ENCODE measurements at places on chromosomes 16 and 17. TPM values are rescaled to one million over a fixed set of nuclear protein-coding genes. Genes with fewer than 3 reads are reported as not detected.

Gene HEXIM2
- polyA plus RNA-seq: 12.8 TPM

Gene OMG
- 0.17 TPM for polyA plus RNA-seq

Gene ATP1B2
- 18.6 TPM for polyA plus RNA-seq

Gene STX8
- 66.9 TPM for polyA plus RNA-seq

Gene CD300A
- 1.8 TPM for polyA plus RNA-seq

Gene SLC43A2
- 37.8 TPM for polyA plus RNA-seq

GRCh38 chr16:75580-76501, 2.2 kb upstream of the MPG start:
- DNase-seq: no peak

GRCh38 chr16:57634171-57634570, 5.7 kb downstream of the ADGRG1 start:
- DNase-seq: no peak

DNA sequence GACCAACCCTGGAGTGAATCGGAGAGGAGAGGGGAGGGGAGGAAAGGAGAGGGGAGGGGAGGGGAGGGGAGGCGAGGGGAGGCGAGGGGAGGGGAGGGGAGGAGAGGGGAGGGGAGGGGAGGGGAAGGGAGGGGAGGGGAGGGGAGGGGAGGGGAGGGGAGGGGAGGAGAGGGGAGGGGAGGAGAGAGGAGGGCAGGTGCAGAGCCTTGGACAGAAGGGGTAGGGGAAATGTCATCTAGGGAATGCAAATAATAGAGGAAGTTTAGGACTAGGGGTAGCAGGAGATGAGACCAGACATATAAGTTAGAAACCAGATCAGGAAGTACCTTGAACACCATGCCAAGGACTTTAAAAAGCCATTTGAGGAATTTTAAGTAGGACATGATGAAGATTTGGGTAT, 119.8 kb downstream of the RBFOX3 start:
- DNase-seq: no peak

GRCh38 chr17:77254951-77255825, 114.4 kb downstream of the SEC14L1 start:
- no peak for DNase-seq

GRCh38 chr16:55257966-55258613, 65.9 kb upstream of the IRX6 start:
- DNase-seq: peak; percentile 54

- no peak for DNase-seq
Observed at GRCh38 chr16:14036889-14037288, 34.2 kb upstream of the MRTFB start.

GRCh38 chr17:74152591-74153455, 50.7 kb upstream of the RPL38 start:
- DNase-seq: no peak

GRCh38 chr17:60920107-60920506, 242.5 kb downstream of the BCAS3 start:
- no peak for DNase-seq

GRCh38 chr17:67493812-67494211, 116.7 kb downstream of the PITPNC1 start:
- no peak for DNase-seq

DNA sequence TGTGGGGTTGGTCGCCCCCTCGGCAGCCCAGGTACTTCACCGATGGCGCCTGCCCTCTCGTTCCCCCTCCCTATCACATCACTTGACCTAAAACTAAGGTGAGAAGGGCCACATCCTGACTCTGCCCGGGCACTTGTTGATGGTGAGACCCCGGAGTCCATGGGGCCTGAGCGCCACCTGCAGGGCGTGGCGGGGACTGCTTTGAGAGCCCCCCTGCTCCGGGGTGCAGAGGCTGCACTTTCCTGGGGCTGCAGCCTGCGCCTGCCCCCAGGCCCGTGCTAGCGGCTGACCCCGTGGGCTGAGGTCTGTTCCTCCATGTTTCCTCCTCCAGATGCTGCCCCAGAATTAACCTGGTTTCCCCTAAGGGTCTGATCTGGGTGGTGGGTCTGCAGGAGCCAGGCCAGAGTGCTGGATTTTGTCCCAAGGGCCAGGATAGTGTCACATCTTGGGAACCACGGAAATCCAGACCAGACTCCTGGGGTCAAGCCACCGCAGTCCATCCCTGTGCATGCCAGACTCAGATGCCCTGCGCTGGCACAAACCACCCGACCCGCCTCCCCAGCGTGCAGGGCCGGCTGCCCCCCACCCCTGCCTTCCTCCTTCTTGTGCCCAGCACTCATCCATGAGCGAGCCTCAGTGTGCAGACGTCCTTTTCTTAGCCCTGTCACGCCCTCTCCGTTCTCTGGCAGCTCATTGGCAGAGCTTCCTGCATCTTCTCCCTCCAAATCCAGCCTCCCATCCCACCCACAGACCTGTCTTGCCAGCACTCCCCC, 2.7 kb downstream of the NDUFAF8 start:
- no peak for DNase-seq

DNA sequence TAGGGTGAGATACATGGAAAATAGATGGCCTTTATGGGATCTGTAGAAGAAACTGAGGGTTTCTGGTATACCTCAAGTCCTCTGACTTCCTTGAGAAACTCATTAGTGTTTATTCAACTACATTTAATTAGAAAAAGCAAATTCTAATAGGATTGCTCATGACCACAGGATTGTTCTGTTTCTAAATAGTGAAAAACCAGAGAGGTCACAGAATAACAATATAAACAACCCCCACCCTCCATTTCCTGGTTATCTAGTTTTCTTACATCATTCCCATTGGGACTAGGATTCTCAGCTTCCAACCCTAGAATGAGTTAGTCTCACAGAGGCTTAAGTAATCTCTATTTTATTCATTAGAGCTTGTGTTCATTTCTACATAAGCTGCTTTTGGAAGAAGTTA, 30.0 kb downstream of the SF3B3 start:
- no peak for DNase-seq

GRCh38 chr17:82444284-82444893, 6.2 kb downstream of the CYBC1 start:
- no peak for DNase-seq

- no peak for DNase-seq
Observed at GRCh38 chr17:37844158-37844976, 79.8 kb upstream of the TBC1D3K start.

DNA sequence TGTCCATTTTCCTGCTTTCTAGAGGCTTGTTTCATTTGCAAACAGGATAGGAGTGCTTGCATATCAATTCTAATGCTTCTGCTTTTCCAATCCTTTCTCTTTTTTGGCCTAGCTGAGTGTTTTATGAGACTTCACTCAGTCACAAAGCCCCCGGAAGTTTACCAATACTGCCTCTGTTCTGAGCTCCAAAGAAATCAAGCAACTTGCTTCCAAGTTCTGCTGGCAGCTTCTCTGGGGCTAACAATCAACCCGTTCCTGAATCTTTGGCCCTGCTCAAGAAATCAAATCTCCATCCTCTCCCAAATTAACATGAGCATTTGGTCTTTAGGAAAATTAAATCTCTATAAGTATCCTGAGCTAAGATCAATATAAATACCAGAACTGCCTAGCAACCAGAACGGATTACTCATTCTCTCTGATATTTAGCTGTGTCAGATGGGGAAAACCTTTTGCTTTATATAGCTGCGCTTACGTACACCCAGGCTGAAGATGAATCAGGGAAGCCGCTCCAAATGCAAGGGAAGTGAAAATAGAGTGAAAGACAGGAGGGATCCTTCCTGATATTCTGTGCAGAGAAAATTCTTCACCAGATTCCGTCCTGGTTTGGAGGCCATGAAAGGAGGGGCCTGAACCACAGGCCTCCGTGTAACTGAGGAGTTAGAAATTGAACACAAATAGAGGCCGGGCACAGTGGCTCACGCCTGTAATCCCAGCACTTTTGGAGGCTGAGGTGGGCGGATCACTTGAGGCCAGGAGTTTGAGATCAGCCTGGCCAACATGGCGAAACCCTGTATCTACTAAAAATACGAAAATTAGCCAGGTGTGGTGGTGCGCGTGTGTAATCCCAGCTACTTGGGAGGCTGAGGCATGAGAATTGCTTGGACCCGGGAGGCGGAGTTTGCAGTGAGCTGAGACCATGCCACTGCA, 23.3 kb upstream of the GRB2 start:
- no peak for DNase-seq

- DNase-seq: no peak
Observed at GRCh38 chr16:81821436-81822128, 42.5 kb downstream of the PLCG2 start.

- DNase-seq: no peak
Observed at GRCh38 chr17:50204431-50204830, 3.0 kb upstream of the COL1A1 start.

- no peak for DNase-seq
Observed at GRCh38 chr16:492211-492875, 35.2 kb upstream of the CAPN15 start.

DNA sequence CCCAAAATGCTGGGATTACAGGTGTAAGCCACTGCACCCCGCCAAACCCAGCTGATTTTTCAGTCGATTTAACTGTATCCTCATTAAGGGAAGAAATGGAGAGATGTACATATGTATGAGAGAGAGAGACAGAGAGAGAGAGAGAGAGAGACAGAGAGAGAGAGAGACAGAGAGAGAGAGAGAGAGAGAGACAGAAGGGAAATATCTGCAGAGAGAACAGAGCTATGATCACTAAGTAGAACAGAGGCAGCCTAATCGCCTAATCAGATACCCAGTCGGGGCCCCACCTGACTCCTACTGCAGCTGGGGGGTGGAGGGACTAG, 70.0 kb downstream of the RBBP6 start:
- no peak for DNase-seq

- DNase-seq: peak; percentile 20
Observed at GRCh38 chr17:32142857-32143526, 690 bp downstream of the RHOT1 start.

Data from right renal pelvis (tissue), 4 donors.